ENCODE measurements at places on chromosomes 7 and 10. TPM values are rescaled to one million over a fixed set of nuclear protein-coding genes. Genes with fewer than 3 reads are reported as not detected.

The GHRHR gene
- total RNA-seq: 1.4 TPM

The PON1 gene
- not detected for total RNA-seq

The DBNL gene
- 96.1 TPM for total RNA-seq

The STK31 gene
- 0.94 TPM for total RNA-seq
